ENCODE measurements at places on chromosomes 2 and 18. TPM values are rescaled to one million over a fixed set of nuclear protein-coding genes. Genes with fewer than 3 reads are reported as not detected.

DSG3 gene
- 0.37 TPM for polyA plus RNA-seq

GNLY gene
- 4.7 TPM for polyA plus RNA-seq

DSG4 gene
- not detected for polyA plus RNA-seq

SNTG2 gene
- 0.56 TPM for polyA plus RNA-seq

KCNE4 gene
- polyA plus RNA-seq: 8.2 TPM

ARMC9 gene
- 8.7 TPM for polyA plus RNA-seq

KCNS3 gene
- polyA plus RNA-seq: 7.3 TPM

NPHP1 gene
- 1.6 TPM for polyA plus RNA-seq

SPATA3 gene
- polyA plus RNA-seq: not detected

ZNF396 gene
- 2.1 TPM for polyA plus RNA-seq

IL1RN gene
- polyA plus RNA-seq: 0.86 TPM

IL36RN gene
- polyA plus RNA-seq: 0.01 TPM

All from adipose tissue (tissue), 3 donors.